ENCODE measurements at places on chromosomes 4 and X.

DNA sequence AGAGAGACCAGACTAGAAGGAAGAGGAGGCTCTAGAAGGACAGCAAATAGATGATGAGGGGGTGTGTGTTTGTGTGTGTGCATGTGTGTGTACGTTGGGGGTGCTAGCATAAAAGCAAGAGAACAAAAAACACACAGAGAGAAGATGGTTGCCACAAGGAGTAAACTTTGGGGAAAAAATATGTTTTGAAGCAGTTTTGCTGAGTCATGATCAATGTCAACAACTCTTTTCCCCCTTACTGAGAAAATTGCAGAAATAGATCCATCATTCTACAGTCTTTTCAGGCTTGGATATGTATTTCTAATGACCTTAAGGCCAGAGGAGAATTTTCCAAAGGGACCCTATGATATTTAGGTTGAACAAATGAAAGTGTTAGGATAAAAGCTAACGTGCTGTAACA lies 89.0 kb upstream of the NHS start:
- no peak for DNase-seq

- DNase-seq, result no peak
Measured at GRCh38 chr4:111630705-111631104, 514.5 kb upstream of the FAM241A start.

DNA sequence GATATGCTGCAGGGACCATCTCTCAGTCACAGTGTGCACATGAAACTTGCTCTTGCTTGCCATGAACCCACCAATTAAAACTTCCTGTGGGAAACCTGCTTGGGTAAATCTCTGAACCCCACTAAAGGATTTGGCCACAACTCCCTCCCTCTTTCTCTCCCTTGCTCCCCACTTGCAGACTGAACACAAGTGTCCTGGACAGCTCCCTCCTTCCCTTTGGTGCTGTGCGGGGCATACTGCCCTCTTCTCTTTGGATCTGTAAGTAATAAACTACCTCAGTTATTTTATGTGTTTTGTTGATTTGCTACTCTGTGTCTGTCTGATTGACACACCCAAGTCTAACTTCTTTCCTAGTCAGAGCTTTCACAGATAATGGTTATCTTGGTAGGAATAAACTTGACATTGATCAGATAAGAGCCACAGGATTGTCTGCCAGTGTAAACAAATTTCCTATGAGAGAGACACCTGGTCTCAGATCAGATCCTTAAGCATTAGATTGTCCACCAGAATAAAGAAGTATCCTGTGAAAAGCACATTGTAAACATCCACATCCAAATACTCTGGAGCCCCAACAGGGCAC lies 41.8 kb downstream of the SULT1E1 start:
- no peak for DNase-seq

DNA sequence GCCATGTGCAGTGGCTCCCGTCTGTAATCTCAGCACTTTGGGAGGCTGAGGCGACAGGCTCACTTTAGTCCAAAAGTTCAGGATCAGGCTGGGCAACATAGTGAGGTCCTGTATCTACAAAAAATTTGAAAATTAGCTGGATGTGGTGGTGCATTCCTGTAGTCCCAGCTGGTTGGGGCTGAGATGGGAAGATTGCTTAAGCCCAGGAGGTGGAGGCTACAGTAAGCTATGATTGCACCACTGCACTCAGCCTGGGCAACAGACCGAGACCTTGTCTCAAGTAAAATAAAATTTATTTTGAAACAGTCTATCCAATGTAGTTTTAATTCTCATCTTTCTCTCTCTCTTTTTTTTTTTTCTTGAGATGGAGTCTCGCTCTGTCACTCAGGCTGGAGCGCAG lies 21.1 kb downstream of the RBM10 start:
- DNase-seq, result no peak

- no peak for DNase-seq
Measured at GRCh38 chr4:109576462-109576861, 16.4 kb downstream of the MCUB start.

Measured in SHP77 (cell line).